Gastroesophageal sphincter (tissue), 4 donors: ENCODE measurements at places on chromosomes 1 and 21. TPM values are rescaled to one million over a fixed set of nuclear protein-coding genes. Genes with fewer than 3 reads are reported as not detected.

- ATAC-seq = no peak
Observed at GRCh38 chr1:204376465-204376864, 16.7 kb upstream of the PLEKHA6 start.

- ATAC-seq = no peak
Observed at GRCh38 chr1:2639607-2640521, 7.0 kb upstream of the MMEL1 start.

DNA sequence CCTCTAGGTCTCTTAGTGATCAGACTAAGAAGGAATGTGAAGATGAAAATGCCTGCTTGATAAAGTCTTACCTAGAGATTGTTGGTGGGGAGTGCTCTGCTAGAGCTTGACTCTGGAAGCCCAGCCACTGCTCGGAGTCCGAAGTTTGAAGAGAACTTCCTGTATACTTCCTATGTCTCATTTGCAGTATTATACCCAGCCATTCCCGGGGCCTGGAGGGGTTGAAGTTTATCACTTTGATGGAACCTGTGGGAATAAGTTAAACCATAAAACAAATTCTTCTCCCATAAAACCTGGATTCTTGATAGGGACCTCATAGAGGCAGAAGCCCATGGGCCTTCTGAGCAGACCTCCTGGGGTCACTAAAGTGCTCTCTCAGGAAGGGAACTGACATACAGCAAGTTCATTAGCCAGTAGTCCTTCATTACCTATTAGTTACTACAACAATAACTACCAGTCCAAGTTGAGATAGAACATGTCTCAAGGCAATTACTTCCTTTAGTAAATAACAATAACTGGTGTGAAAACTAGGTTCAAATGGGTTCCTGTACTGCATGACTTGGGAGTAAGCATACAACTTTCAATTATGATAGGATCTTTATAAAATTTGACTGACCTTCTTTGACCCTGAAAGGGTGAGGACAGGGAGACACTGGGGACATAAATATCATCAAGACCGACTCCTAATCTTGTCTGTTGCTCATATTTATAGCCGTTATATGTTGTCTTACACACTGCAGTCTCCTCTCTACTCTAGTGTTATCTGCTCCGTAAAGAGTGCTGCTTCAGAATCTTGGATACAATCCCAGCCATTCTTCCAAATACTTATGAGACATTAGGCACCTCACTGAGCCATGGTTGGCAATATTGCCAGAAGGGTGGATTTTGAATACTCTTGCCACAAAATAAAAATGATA is at the start of gene OR6N1:
OR6N1 (minus strand) TSS at position 246 of the 917 bp plus-strand sequence. CDS start 5,513 bp downstream, outside the sequence.
- no peak for ATAC-seq

- no peak for ATAC-seq
Observed at GRCh38 chr21:37270576-37271365, 3.6 kb upstream of the VPS26C start.

GRCh38 chr1:23376890-23377811 is 7.5 kb upstream of the ZNF436 start:
- peak; percentile 90 for ATAC-seq

DNA sequence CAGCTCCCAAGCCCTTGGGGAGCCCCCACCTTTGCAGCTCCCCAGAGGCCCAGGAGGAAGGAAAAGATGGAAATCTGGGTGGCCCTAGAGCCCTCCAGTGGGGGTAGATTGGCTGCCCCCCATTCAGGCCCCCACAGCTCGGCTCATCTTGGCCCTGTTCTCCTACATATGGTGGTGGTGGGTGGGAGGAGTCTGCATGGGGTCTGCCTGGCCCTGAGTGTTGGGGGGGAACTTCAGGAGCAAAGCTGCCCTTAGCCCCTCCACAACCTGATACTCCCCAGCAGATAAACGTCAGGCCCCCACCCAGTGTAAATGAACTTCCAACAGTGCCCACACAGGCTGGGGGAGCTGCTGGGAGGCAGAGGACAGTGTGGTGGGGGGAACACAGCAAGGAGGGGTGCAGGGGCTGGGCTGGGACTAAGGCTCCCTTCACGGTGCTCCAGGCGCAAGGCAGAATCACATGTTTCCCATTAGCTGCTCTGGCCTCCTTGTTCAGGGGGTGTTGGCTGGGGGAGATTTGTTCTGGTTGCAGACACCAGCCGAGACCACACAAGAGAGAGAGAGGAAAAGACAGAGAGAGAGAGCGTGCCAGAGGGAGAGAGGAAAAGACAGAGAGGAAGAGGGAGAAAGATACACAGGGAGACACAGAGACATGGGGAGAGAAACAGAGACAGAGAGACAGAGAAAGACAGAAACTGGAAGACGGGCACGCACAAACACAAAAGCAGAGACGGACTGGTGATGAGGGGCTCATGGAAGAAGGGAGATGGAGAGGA is 42.6 kb downstream of the AHDC1 start:
- no peak for ATAC-seq

Gene OR2AJ1
- not detected for total RNA-seq
